Activated naive CD4-positive, alpha-beta T cell treated with Interleukin-2 at 50 U/mL for 16 hours (primary cell): ENCODE measurements at places on chromosomes 12 and 14.

GRCh38 chr12:57905812-57906475 is 35.4 kb upstream of the ATP23 start:
- no peak for DNase-seq

DNA sequence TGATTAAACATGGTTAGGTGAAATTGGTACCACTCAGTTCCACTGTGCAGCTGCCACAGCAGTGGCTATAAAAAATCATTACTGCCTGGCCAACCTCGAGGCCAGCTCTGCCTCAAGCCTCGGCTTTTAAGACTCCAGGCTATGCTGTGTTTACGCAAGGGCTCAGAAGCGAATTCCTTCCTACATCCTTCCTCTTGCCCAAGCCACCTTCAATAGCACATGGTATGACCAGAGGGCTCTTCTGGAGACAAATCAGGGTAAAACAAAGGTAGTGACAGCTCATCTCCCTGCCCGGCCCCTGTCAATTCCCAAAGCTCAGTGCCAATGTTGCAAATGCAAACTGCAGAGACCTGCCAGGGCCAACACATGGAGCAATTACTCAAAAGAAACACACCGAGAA is 31.9 kb downstream of the NUAK1 start:
- DNase-seq: no peak

GRCh38 chr12:291153-291723 is 28.6 kb upstream of the SLC6A13 start:
- DNase-seq: no peak

DNA sequence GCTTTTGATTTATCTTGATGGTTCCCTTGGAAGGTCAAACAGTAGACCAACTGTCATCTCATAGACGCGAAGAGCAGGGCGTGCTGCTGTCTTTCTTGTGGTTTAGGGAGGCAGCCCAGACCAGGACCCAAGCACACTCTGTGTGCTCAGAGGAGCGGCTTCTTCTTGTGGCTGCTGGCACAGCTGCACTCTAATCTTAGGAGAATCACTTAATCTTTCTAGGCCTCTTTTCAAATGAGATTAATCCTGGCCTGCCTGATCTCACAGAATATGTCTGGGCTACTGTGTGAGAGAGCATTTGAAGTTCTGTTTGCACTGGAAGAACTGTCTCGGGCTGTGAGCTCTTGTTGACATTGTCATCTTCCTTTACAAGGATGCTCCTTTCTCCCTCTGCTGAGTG is 60.0 kb upstream of the TRAF3 start:
- DNase-seq: no peak

GRCh38 chr14:84042992-84043391 is 1487.0 kb upstream of the FLRT2 start:
- DNase-seq: no peak

- no peak for DNase-seq
These were observed 3.5 kb upstream of the RNASE4 start for GRCh38 chr14:20680843-20681347.

DNA sequence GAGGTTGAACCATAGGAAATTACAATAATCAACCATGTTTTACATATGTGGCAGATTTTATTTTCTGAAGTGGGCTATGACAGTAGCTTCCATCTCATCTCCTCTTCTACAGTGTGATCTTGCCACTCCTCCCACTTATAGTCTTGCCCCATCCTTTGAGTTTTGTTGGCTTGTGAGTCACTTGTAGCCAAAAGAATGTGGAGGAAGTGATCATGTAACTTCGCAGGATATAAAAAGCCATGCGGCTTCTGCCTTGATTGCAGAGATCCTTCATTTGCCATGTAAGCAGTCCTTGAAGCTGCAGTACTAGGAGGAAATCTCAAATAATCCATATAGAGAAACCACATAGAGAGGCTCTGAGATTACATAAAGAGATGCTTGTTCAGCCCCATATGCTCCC is 13.7 kb upstream of the ZNF84 start:
- no peak for DNase-seq

- no peak for DNase-seq
These were observed 43.6 kb downstream of the EML5 start for GRCh38 chr14:88749139-88749538.

DNA sequence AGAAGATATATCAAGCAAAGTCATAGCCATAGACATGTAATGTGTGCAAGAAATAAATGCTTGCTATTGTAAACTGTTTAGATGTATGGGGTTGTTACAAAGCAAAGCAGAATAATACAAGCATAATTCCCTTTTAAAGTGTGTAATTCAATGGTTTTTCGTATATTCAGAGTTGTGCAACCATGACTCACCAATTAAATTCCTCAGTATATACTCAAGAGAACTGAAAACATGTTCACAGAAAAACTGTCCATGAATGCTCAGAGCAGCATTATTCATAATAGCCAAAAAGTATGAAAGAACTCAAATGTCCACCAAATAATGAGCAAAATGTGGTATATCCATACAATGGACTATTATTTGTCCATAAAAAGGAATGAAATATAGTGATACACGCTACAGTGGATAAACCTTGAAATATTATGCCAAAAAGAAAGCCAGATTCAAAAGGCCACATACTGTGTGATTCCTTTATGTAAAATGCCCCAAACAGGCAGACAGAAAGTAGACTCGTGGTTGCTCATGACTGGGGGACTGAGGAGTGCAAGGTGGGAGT is 9.3 kb downstream of the GXYLT1 start:
- DNase-seq: no peak

GRCh38 chr14:22814941-22815713 is at the start of gene SLC7A7:
Gene SLC7A7, minus strand, starts transcription at chr14:22815435. Its CDS starts 2,037 bp downstream, at chr14:22813398.
- no peak for DNase-seq

DNA sequence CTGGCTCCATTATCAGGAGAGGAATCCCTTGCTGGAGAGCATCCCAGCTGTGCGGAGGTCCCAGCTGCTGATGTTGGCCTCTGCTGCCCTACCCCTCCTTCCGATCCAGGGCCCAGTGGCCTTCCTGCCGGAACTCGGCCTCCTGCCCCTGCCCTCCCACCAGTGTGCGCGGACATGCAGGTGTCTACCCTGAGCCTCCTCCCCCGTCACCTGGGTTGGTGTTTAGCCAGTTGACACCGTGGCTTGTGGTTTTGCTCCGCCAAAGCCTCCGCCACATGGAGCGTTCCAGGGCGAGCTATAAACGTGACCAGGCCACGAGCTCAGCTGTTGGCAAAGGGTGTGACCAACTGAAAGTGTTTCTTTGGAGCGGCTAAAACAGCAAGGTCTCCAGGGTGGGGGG is 1104.3 kb downstream of the BCL11B start:
- DNase-seq: no peak

GRCh38 chr14:70893858-70894291 is 13.4 kb upstream of the PCNX1 start:
- peak; percentile 27 for DNase-seq

GRCh38 chr14:95289323-95290010 is 30.2 kb downstream of the CLMN start:
- DNase-seq: no peak

GRCh38 chr14:75369506-75369905 is 58.3 kb upstream of the JDP2 start:
- DNase-seq: no peak

DNA sequence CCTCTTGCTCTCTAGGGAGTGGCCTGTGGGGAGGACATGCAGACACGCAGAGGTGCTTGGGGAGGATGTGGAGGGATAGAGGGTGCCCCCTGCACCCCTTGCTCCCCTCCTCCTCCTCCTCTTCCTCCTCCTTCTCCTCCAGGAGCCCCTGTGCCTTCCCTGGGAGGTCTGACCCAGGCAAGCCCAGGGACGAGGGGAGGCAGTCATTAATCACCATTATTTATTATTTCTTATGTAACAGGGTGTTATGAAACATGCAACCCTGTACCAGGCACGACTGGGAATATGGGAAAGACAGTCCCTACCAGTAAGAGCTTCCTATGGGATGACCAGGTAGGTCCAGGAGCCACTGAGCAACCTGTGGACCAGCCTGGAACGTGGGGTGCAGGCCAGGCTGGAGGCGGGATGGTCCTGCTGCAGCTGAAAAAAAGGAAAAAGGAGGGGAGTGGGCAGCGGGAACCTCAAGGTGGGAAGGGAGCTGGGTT is 22.5 kb upstream of the PGF start:
- DNase-seq: no peak

- DNase-seq: no peak
These were observed 16.9 kb upstream of the STON2 start for GRCh38 chr14:81416981-81417380.

GRCh38 chr12:122449317-122449716 is 26.8 kb upstream of the CLIP1 start:
- no peak for DNase-seq

DNA sequence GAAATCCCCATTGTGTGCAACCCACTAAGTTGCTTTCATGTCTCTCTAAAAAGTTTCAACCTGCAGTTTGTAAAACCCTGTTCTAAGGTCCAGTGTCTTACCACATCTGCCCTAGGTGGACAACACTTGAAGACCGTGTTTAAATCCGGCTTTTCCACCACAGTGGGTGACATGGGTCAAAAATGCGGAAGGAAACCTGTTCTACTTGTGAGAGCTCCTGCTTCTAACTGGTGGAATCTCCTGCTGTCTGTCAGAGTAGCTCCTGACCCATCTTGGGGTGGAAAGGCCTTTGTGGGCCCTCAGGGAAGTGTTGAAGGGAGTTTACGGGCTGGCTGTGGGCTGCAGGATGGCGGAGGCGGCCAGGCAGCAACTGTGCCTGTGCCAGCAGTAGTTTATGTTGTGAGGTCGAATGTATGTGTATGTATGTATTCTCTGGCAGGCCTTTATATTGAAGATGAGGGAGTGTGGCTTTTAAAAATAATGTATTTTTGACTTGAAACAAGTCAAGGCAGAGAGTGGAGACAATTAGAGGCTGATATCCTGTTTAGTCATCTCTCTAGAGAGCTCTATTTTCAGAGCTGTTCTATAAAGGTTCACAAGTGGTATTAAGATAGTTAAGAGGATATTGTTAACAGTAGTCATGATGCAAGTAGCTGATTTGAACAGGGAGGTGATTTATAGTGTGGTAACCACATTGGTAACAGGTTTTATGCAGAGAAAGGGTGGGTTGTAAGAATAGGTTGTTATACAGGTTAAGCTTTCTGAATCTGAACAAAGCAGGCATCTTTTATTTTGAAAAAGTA is 67.0 kb downstream of the PRKCH start:
- DNase-seq: peak; percentile 47

DNA sequence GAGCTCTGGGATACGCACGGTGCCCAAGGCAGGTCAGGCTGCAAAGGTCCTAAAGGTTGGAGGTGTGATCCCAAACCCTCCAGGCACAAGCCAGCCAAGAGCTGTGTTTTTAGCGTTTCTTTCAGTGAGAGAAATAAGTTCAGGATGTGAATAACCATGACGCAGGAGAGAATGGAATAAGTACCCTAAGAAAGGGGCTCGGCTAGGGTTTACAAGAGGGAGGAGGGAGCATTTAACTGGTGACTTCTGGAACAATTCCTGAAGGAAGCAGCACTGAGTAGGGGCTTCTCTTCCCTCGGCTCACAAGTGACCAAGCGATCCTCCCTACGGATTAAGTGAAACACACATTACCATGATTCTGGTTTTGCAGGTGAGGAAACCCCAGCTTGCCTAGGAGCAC is 29.4 kb downstream of the SSH1 start:
- DNase-seq: no peak

GRCh38 chr14:35138585-35138984 is 16.2 kb downstream of the PRORP start:
- DNase-seq: no peak

DNA sequence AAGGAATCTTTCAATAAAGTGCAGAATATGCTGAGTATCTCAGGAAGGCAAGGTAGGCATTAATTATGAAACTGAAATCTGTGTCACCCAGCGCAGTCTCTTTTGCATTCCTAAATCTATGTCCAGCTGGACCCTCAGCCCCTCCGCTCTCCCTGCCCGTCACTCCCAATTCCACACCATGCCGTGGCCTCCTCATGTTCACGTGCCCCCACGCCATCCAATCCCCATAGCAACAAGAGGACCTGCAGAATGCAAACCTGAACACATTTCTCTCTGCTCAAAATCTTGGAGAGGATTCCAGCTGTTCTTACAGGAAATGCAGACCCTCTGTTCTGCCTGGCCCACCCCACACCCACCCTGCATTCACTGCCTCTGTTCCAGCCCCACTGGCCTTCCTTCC is 35.3 kb downstream of the KDM2B start:
- DNase-seq: no peak

- DNase-seq: no peak
These were observed 710.1 kb upstream of the STXBP6 start for GRCh38 chr14:25759920-25760655.

GRCh38 chr12:123621101-123621500 is 12.4 kb downstream of the EIF2B1 start:
- no peak for DNase-seq

- no peak for DNase-seq
These were observed 33.1 kb upstream of the FBXO34 start for GRCh38 chr14:55238019-55238680.
